ENCODE measurements at places on chromosomes 2 and 18.

GRCh38 chr2:8306530-8307351, 375.1 kb upstream of the ID2 start:
- no peak for DNase-seq

- peak; percentile 47 for DNase-seq
Measured at GRCh38 chr2:66438891-66439811, 4.2 kb downstream of the MEIS1 start.

DNA sequence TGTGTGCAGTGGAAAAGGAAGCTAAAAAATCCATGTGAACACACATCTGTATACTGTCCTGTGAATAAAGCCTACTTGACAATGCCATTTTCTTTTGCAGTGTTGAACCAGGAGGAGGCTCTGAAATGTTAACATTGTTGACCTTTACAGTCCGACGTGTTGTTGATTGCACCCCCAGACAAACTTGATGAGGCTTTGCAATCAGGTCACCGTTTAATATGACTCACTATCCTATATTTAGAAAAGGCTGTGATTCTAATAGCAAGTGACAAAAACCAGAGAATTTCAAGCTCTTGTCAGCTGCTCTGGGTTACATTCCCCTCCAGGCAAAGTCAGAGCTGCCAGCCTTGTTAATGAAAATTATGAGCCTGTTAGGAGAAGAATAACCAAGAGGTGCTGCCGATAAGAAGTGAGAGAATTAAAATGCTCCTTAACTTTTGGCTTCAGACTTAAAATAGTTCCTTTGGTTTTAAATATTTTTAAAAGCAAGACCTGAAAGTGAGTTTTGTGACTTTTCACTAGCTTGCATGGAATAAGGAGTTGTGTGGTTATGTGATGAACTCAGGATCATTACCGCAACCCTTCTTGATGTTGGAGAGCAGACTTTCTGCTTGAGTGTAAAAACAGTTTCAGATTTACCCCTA, 162.1 kb downstream of the QPCT start:
- DNase-seq = no peak

GRCh38 chr18:35413163-35413511, 36.0 kb upstream of the ZNF396 start:
- no peak for DNase-seq

- no peak for DNase-seq
Measured at GRCh38 chr2:238418999-238419546, 7.7 kb upstream of the ASB1 start.

- DNase-seq = no peak
Measured at GRCh38 chr2:238499731-238500580, 73.2 kb downstream of the ASB1 start.

DNA sequence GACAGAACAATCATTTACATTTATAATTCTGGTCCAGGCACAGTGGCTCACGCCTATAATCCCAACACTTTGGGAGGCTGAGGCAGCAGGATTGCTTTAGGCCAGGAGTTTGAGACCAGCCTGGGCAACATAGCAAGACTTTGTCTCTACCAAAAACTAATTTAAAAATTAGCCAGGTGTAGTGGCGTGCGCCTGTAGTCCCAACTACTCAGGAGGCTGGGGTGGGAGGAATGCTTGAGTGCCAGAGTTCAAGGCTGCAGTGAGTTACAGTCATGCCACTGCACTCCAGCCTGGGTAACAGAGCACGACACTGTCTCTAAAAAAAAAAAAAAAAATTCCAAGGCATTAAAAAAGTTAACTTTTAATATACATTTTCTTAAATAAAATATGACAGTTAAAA, 88.1 kb downstream of the PLEKHM3 start:
- DNase-seq = no peak

DNA sequence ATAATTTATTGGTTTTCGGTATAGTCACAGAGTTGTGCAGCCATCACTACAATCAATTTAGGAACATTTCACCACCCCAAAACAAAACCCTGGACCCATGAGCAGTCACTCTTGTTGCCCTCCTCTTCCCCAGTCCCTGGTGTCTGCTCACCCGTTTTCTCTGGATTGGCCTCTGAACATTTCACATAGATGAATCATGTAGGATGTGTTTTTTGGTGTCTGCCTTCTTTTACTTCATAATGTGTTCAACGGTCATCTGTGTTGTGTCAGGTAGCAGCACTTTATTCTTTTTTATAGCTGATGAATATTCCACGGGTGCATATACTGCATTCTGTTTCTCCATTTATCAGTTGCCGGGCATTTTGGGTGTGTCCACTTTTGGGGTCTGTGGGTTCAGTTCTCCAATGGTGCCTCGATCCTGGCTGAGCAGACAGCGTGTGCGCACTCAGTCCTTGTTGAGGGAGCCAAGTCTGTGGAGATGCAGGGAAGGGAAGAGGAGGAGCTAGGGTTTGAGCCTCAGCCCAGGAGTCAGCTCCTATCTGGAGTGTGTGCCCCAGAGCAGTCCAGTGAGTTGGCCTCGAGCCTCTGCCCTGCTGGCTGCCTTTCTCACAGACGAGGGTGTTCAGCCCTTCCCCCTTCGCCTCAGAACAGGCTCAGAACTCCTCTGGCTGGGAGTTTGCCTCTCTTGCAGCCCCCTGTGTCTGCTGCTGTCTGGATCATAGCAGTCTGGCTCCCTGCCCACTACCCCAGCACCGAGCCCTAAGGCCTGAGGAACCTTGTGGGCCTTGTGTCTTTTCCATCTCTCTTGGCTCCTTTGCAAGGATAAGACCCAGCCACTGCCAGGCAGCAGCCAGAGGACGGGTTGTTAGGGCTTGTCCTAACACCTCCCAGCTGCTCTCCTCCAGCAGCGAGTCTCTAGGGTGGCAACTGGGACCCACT, 18.0 kb downstream of the C2orf74 start:
- peak; percentile 65 for DNase-seq
